ENCODE measurements at places on chromosomes 12 and 14.
A peak's percentile ranks its signal among the peaks of the same experiment; 100 is the strongest.

DNA sequence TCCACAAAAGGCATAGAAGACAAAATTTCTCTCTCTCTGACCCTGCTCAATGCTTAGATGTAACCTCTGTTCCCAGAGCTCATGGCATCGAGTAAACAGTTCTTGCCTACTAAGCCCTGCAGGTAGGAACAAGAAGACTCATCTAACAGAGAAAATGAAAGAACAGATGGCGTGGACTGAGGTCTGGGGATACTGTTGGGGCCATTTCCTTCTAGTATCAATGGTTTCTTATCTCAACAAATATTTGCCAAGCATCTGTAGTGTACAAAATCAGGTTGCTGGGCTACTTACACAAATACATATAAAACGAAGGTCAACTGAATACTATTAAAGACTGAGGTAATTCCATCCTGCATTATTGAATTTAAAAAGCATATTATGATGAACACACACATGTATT is 93.3 kb downstream of the RIMBP2 start:
- DNase-seq, result no peak

DNA sequence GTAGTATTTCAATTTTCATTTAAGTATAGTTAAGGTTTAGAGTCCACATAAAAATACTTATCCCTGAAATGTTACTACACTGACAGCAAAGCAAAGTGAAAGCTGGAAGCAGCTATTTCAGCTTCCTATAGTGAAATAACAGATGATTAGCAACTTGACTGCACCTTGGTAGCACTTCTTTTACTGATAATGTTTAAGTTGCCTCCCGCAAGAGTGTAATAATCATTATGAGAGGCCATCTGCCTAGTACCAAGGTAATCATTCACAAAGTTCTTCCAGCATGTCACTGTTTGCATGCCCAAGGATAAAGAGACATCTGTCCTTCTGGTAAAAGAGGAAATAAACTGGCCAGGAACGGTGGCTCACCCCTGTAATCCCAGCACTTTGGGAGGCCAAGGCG is 69.8 kb downstream of the LIN7A start:
- DNase-seq, result no peak

DNA sequence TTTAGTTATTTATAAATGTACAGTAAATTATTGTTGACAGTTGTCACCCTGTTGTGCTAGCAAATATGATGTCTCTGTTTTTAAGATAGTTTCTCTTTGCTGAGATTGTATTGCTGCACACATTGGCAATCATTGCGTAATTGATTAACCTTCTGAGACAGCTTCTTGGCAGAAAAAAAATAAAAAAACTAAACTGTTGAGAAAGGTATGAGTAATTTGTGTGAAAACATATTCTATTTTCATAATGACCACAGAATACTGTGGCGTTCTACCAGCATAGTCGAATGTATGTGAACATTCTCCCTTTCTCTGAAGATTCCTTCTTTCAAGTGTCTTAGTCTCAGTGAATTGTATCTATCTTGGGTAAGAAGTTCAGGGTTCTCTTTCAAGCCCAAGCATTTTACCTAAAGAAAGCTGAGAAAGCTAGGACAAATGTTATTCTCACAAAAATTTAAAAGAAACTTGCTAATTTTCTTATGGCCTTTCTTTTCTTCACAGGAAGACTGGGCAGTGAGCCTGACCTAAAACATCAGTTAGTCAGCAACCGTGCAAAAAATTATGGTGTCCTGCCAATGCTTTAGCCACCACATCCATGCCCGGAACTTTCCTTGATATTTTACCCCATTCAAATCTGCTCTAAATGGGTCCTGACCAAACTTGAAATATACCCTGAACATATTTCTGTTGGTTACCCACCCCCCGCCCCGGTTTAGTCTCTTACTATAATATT is 69.0 kb upstream of the REP15 start:
- DNase-seq, result peak; percentile 86

DNA sequence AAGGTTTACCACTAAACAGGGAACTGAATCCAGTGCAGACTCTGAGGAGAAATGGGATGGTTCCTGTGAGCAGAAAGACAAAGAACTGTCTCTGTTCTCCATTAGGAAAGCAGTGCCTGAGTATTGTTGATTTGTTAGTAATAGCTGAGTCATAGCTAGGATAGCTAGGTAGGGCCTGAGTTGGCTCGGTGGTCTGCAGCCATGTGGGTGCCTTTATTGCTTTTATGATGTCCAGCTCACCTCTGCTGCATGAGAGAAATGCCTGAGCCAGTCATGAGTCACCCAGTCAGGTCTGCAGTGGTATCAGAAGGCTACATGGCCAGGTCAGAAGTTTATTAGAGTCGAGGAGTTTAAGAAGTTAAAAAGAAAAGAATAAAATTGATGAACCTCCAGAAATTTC is 24.2 kb downstream of the TRHDE start:
- peak; percentile 85 for DNase-seq

GRCh38 chr14:24504425-24504950 is 3.6 kb downstream of the CMA1 start:
- no peak for DNase-seq

DNA sequence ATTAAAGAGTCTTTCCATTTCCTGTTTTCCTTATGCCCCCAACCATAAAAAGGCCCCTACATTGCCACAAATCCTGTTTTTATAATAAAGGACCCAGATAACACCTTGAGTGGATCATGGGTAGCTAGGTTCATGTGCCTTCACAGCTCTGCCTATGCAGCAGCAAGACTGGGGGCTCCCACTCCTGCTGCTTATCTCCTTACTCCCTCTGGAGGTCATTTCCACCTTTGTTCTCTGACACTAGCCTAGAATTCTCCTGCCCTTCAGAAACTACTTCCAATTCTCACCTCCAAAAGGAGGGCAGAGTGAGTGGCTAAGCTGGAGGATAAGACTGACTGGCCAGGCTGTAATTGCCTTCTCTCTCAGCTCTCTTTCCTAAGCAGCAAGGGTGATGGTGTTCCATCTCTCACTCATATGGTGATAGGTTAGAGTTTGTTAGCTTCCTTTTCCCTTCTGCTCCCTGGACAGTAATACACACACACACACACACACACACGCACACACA is 20.0 kb upstream of the STAC3 start:
- DNase-seq, result no peak

- DNase-seq, result no peak
Observed at GRCh38 chr12:63906876-63907275, 62.4 kb downstream of the SRGAP1 start.

GRCh38 chr12:22037947-22038346 is 8.1 kb upstream of the CMAS start:
- no peak for DNase-seq

DNA sequence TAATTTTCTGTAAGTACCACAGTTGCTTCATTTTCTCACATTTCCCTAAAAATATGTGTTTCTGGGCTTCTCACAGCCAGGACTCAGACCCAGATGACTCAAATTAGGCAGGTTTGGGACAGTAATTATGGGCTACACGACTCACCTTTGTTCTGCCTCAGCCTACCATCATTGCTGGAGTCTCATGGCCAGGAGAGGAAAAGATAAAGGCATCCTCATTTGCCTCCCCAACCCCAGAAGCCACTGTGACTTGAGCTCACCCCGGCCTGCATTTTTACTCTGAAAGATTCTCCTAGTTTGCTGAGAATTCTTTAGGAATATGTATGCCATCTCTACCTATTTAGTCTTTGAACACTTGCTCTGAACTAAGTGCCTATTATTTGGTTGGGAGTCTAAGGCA is 207.8 kb downstream of the PAWR start:
- DNase-seq, result no peak

- DNase-seq, result peak; percentile 81
Observed at GRCh38 chr12:13102461-13103195, 839 bp downstream of the GSG1 start.

GRCh38 chr12:104956870-104957718 is 996 bp downstream of the SLC41A2 start:
- DNase-seq, result no peak

GRCh38 chr14:61611880-61612630 is 83.3 kb upstream of the HIF1A start:
- no peak for DNase-seq

DNA sequence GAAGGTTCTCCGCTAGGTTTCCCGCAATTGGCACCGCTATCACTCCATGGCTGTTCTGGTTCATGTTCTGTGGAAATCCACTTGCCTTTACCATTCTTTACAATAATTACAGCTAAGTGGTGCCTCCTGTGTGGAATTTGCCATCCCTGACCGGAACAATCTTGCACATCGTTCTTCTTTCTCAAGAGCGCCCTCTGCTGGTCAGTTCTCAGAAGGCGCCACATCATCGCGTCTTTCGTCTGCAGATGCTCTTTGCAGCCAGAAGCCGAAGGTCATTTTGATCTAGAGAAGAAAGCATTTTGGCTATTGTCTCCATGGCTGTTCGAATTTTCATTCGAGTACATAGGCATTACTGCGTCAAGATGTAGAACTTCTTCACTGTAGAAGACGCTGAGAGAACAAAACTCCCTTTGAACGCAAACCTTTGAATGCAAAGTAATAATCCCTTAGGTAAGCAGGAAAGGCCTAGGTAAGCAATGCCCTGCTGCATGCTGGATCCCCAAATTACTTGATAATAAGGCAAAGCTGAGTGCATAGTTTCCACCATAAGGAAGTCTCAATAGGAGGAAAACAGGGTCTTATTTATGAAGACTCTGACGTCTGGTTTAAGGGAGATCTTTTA is 10.1 kb upstream of the RTRAF start:
- DNase-seq, result peak; percentile 79

- DNase-seq, result peak; percentile 22
Observed at GRCh38 chr12:43044241-43044640, 454.7 kb upstream of the PRICKLE1 start.

DNA sequence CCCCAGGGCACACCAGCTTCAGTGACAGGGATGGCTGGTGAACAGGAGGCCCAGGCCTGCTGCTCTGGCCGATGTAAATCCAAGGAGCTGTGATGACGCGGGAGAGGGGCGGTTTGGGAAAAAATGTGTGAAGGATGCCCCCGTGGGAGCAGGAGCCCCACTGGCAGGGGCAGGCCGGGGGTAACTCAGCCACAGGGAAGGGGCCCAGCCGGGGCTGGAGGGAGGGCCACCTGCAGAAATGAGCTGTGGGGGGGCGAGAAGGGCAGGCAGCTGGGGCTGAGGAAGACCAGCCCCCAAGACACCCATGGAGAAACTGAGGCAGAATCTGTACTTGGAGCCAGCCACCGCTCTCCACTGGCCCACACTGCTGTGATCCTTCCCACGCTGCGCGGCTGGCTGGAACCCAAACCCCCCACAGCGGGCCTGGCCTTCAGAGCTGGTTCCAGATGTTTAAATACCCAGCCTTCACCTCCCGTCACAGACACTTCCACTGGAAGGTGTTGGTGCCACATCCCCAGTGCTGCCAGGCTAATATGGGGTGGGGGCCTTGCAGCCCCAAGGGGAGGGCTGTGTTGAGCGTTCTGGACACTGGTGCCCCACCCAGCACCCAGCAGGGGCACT is 28.5 kb upstream of the ANKRD9 start:
- DNase-seq, result no peak

- DNase-seq, result no peak
Observed at GRCh38 chr14:68828698-68829097, 35.8 kb upstream of the ZFP36L1 start.

DNA sequence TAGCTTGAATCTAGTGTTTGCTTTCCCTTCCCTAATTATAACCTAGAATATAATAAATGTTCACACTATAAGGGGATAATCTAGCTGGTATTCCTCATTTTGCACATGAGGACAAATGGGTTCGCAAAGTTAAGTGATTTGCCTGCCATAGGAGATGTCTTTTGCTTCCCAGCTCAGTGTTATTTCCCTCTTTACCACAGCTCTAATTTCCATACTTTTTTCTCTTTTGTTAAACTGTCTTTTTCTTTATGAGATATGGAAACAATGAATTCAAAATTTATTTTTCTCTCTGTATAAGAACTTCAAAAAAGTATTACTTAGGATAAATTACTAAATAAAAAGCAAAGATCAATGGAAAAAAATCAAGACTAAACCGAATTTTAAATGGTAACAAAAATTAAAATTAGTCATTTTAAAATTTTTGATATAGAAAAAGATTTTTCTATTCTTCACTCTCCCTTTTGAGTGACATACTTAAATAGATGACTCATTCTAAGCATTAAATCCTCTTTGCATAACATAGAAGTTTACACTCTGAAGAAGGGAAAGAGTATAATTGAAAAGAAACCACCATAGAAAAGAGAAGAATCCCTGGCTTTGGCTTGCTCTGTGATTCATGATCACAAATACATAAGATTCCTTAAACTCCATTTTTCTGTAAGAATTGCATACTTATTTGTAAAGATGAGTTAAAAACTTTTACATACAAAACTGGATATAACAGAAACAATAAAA is 97.3 kb downstream of the INSM2 start:
- peak; percentile 62 for DNase-seq

GRCh38 chr12:49098035-49098451 is 3.4 kb upstream of the DHH start:
- DNase-seq, result peak; percentile 41

GRCh38 chr12:45407981-45408728 is 192.3 kb downstream of the ANO6 start:
- no peak for DNase-seq

DNA sequence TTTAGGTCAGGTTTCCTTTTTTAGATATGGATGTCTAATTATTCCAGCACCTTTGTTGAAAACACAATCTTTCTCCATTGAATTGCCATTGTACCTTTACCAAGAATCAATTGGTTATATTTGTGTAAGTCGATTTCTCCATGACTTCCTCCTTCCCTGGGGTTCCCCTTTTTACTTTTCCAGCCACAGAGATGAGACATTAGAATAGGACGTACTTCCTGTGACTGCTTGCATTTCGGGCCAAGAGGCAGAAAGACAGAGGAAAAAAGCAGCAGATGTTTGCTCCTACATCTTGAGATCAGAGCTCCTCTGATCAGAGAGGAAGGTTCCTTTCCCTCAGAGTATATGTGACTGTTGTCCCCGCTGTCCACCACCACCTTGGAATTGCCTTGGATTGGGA is 453.7 kb upstream of the RGS6 start:
- peak; percentile 89 for DNase-seq

- DNase-seq, result peak; percentile 61
Observed at GRCh38 chr14:64196814-64197411, 97.3 kb downstream of the ESR2 start.

DNA sequence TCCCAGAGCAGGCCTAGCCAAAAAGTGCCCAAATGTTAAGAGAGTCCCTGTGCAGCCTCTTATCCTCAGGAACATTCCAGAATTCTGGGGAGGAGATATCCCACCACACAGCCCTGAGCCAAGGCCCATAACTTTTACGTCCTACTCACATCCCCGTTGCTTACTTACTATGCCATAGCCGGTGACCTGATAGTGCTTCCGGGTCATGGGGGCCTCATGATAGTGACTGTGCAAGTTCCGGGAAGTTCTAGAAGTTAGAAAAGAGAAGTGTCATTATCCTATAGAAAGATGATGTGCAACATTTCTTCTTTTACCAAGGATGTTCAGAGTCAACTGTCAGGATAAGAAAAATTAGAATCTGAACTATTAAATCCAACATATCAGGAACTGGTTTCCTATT is 15.6 kb upstream of the NGB start:
- DNase-seq, result no peak

DNA sequence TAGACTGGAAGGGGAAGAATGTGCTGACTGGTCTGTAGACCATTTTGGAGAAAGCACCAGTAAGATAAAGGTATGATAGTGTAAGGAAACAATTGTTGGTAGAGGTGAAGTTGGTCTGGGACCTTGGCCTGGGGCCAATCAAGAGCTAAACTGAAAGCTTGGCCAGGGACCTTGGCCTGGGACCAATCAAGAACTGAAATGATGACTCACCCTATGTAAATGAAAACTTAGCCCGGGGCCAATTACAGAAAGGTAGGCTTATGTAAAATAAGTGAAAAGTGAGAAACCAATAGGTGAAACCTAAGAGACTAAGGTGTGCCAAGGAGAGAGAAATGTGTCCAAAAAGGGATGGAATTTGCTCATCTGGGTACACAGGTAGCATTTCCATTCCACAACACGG is 776.0 kb downstream of the C12orf50 start:
- DNase-seq, result peak; percentile 40

- no peak for DNase-seq
Observed at GRCh38 chr14:101031721-101032120, 128.2 kb upstream of the RTL1 start.
